ENCODE measurements at places on chromosomes 5 and 9.

- no peak for DNase-seq
Observed at GRCh38 chr5:4531756-4532704, 608.1 kb upstream of the ADAMTS16 start.

DNA sequence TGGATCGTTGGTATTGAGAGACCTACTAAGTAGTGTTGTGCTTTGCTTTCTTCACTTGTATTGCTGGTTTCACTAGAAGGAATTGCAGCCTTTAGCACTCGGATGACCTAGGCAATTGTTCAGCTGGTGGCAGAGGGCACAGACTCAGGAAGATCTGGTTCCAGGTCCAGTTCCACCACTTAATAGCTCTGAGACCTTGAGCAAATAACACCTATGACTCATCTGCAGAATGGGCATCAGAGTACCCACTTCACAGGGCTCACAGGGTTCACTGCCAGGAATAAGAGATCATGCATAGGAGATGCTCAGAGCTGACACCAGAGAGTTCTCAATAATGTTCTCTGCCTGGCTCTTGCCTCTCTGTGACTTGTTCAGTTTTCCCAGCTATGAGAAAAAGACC lies 133.6 kb downstream of the SIL1 start:
- DNase-seq, result no peak

DNA sequence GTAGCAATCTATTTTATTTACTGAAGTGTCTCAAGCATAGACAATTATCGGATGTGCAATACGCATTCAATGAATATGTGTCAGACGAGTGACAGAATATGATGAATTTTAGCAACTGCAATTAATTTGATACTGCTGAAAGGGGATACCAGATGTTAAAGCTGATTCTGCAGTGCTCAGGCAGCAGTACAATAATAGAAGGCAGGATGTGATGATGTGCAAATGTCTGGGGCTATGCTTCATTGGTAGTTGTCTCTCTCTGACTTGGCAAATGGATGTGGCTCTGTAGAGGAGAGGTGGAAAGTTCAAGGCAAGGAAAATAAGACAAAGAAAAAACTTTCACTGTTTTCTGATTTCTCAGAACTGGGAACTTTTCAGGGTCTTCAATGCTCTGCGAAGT lies 721.2 kb downstream of the CDH18 start:
- no peak for DNase-seq

- no peak for DNase-seq
Observed at GRCh38 chr5:119264186-119264585, 91.6 kb upstream of the TNFAIP8 start.

GRCh38 chr9:136093346-136093986 lies 1.6 kb downstream of the NACC2 start:
- DNase-seq, result no peak

Measured in stimulated activated CD4-positive, alpha-beta T cell treated with anti-CD3 and anti-CD28 coated beads, Interleukin-4, amount 100 ng/mL, for 1 hour (primary cell).